SK-N-MC (cell line): ENCODE measurements at places on chromosomes 7 and 10.

GRCh38 chr7:105830405-105831301, 45.7 kb downstream of the ATXN7L1 start:
- DNase-seq, result no peak

DNA sequence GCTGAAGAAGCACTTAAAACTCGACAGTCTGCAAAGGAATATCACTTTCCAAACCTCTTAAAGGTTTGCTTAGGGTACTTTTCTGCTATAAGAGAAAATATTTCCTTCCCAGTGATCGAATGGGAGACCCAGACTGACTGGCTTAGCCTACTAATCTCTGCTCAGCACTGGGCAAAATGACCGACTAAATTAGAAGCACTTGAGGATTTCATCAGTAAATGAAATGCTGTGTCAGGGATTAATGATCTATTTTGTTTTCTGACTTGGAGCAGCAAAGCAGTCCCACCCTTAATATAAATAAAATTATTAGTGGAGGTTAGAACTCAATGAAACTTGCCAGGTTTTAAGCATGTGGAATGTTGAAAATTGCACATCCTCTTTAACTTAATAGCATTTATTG, 411.6 kb downstream of the NEBL start:
- DNase-seq, result no peak

GRCh38 chr7:151174246-151175046, 7.0 kb upstream of the GBX1 start:
- no peak for DNase-seq

GRCh38 chr10:102916173-102916572, 1.9 kb upstream of the CNNM2 start:
- DNase-seq, result no peak

GRCh38 chr10:127894146-127894545, 1.4 kb upstream of the CLRN3 start:
- DNase-seq, result no peak

GRCh38 chr7:134823400-134823799, 44.0 kb downstream of the CALD1 start:
- no peak for DNase-seq

GRCh38 chr7:128880791-128881457, 18.3 kb downstream of the ATP6V1F start:
- no peak for DNase-seq

- no peak for DNase-seq
These were observed 83.0 kb downstream of the WIPF3 start for GRCh38 chr7:29889288-29889687.

- no peak for DNase-seq
These were observed 2.5 kb downstream of the ARHGAP12 start for GRCh38 chr10:31926160-31926559.

GRCh38 chr10:75228834-75229233, 6.9 kb downstream of the COMTD1 start:
- no peak for DNase-seq

DNA sequence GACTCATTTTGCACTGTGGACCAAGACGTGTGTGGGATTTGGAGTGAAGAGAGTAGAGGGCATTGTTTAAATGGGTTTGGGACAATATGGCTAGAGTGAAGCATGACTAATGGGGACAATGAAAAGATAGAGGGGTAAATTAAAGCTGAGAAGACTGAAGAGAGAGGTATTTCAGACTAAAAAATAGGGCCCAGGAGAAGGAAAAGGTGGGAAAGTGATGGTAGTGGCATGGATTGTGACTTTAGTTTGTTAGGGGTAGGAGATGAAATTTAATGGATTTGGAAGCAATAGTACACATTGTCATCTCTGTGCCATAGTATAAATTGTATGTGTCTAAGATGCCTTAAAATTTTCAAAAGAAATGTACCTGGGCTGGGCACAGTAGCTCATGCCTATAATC, 18.2 kb downstream of the CDK1 start:
- DNase-seq, result no peak

DNA sequence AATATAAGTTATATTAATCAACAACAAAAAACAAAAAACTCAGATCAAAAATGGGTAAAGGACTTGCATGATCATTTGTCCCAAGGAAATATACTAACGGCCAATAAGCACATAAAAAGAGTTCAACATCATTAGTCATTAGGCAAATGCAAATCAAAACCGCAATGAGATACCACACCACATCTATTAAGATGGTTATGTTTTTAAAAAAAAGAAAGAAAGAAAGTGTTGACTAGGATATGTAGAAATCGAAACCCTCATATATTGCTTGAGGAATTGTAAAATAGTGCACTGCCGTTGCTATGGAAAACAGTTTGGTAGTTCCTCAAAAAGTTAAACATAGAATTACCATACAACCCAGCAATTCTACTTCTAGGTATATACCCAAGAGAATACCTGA, 39.4 kb upstream of the CTNNA3 start:
- no peak for DNase-seq

- DNase-seq, result no peak
These were observed 141.7 kb downstream of the EGFR start for GRCh38 chr7:55160539-55160938.

GRCh38 chr10:86068231-86069054, 298.2 kb downstream of the GRID1 start:
- DNase-seq, result no peak

- no peak for DNase-seq
These were observed 3.0 kb upstream of the CYP2C18 start for GRCh38 chr10:94680544-94680943.

- DNase-seq, result no peak
These were observed 2.7 kb downstream of the MAP3K8 start for GRCh38 chr10:30436671-30437030.

DNA sequence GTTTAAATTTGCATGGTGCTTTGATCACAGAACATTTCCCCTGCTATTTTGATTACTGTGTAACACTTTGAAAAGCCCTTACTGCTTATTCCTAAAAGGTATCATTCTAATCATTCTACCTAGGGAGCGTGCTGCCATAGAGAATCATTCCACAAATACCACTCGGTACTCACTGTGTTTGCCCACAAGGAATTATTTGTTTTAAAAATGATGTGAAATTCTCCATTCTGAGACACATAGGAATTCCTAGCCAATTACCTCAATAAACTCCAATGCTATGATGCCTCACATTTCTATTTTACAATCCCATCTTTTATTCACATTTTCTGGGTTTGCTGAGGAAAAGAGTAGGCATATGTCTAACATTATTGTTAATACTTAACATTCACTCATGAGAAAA, 16.2 kb upstream of the TES start:
- DNase-seq, result no peak

DNA sequence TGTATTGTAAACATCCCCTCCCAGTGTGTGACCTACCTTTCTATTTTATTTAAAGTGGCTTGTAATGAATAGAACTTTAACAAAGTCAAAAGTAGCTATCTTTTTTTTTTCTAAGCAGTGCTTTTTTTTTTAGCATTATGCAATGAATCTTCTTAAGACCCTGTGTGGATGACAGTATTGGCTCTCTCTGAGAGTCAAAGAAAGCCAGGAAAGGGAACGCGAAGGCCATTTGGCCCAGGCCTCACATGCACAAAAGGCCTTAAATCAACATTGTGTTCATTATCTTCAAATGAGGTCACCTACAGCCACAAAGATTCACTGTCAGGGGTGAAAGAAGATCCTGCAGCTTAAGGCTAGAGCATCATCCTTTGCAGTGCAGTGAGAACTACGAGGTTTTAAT, 721.5 kb downstream of the GRID1 start:
- DNase-seq, result no peak

DNA sequence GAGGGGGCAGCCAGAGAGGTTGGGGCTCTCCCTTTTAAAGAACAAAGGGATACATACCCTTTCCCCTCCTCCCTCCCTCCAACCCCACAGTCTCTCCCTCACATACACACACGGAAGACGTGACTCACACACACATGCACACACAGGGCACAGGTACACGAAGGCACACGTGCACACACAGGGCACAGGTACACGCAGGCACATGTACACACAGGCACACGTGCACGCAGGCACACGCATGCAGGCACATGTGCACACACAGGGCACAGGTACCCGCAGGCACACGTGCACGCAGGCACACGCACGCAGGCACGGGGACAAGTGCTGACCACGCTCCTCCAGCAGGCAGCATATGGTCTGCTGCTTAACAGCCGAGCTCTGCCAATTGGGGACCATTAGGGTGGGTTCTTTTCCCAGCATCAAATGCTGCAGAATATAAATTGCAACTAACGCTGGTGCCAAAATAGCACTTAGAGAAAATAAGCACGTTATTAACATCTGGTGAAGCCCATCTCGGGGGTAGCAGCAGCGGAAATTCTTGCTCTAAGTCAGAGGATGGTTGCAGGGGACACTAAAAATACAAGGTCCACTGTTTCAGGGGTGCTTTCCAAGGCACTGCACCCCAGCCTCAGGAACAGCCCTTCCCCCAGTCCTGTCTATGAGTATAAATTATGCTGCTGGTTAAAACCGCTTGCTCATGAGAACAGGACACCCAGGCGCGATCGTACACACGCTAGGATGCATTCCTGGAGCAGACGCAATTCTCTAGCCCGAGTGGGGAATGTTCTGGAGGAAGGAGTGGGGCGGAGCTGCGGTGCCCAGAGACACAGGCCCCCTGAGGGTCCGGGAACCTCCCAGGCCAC, 55.2 kb upstream of the TNRC18 start:
- DNase-seq, result no peak

DNA sequence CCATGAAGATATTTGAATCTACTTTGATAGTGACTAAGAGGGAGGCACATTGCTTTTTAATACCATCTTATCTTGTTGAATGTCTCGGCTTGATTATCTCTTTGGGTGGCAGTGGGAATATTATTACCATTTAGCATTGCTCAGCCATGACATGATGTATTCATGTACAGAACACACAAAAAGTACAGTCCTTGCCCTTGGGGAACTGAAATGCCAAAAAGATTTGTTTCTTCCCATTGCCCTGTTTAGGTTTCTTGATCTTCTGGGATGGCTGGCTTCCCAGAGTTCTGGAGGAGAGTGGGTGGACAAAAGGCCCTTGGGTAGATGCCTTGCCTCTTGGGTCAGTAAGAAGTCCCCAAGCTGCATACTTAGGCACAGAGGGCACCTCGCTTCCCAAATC, 23.8 kb downstream of the SUFU start:
- DNase-seq, result no peak
